Activated B cell treated with CpG ODN at 0.5 μM for 24 hours (primary cell): ENCODE measurements at places on chromosomes 13 and 19. TPM values are rescaled to one million over a fixed set of nuclear protein-coding genes. Genes with fewer than 3 reads are reported as not detected.

- H3K4me3 ChIP-seq, result no peak overlapping the region
- peaks cover 4% of the 10 kb centered on the region for H3K27me3 ChIP-seq
- no peaks in the 10 kb centered on the region for H3K4me1 ChIP-seq
- DNase-seq, result no peak
Observed at GRCh38 chr19:3006075-3006767, 22.9 kb downstream of the TLE2 start.

- peak overlapping the region; percentile 50 for H3K4me3 ChIP-seq
- no peaks in the 10 kb centered on the region for H3K36me3 ChIP-seq
- H3K27me3 ChIP-seq, result no peaks in the 10 kb centered on the region
- H3K4me1 ChIP-seq, result peaks cover 22% of the 10 kb centered on the region
Observed at GRCh38 chr19:16301999-16302694, 22.5 kb upstream of the KLF2 start.

The ZNF567 gene
- total RNA-seq, result 13.3 and 15.0 TPM in 2 replicates

DNA sequence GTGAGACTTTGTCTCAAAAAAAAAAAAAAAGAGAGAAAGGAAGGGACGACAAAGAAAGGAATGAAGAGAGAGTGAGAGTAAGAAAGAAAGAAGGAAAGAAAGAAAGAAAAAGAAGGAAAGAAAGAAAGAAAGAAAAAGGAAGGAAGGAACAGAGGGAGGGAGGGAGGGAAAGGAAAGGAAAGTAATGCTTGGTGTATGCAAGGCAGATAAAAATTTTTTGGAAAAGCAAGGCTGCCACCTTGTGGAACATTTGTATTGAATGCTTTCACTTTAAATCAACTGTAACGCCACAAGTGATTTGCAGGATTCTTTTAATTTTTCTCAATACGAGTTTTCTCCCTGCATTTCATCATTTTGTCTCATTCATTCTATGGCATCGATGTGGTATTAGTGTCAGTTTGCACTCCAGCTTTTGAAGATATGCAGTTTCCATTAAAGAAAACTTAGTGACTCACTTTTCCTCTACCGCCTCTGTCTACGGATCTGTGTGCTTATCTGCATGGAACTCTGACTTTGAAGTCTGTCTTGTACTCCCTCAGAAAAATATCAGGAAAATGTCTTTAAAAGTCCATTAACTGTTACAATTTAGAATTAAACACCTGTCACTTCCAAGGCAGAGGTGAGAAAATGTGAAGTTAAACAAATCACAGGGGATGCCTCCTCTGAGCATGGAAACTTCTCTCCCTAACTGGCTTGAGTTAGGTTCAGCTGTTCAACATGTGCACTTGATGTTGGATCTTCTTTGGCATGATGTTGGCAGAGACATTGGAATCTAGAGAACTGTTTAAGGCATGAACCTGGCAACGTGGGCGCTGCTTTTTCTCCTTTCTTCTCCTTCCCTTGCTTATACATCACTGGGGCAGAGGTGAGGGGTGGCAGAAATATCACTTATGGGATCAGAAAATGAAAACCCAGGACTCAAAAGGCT is 20.0 kb upstream of the ZDHHC20 start:
- no peak for DNase-seq
- no peak overlapping the region for H3K27ac ChIP-seq
- no peaks in the 10 kb centered on the region for H3K27me3 ChIP-seq
- no peak overlapping the region for H3K4me3 ChIP-seq

DNA sequence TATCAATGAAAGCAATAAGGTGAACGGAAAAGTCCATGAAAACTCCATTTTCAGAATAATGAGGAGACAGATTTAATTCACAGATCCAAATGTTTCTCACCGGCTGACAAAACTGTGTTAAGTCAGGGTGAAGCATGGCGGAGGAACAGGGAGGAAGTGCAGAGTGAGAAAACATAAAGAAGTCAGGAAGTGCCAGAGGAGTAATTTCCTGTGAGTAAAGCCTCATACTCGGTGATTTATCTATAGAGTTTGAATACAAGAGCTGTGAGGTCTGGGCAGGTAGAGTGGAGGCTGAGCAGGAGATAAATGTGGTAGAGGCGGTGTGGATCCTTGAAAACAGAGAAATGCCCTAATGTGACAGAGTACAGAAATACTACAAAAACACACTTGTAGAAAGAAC is 11.4 kb downstream of the CARD8 start:
- H3K4me3 ChIP-seq, result peak overlapping the region; percentile 66
- H3K27ac ChIP-seq, result peak overlapping the region; percentile 91
- H3K27me3 ChIP-seq, result no peaks in the 10 kb centered on the region
- peaks cover 63% of the 10 kb centered on the region for H3K36me3 ChIP-seq
- DNase-seq, result no peak
- H3K4me1 ChIP-seq, result peaks cover 50% of the 10 kb centered on the region

DNA sequence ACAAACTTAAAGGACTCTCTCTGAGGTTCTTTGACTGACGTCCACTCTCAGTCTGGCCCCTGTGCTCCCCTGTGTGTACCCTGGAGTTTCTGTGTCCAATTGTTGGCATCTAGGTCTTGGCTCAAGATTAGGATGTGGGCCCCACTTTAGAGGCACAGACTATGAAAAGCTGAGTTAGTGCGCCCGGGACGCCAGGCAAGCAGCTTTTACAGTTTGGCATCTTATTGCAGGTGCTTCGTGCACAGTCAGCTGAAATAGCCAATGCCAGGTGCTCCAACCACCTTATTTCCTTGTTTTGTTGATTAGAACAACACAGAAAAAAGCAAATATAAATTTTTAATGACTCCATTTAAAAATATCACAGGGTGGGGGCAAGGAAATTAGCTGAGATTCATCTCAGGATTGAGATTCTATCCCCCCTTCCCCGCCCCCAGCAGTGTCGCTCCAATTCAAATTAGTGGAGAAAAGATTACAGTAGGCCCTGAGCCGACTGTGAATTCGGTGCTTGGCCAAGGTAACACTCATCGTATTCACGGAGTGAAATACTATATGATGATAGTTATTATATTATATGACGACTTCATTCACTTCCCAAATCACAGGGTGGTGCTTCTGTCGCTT is 4.3 kb downstream of the SOX1 start:
- no peak overlapping the region for H3K4me3 ChIP-seq
- H3K36me3 ChIP-seq, result no peaks in the 10 kb centered on the region
- no peak for DNase-seq
- H3K27ac ChIP-seq, result no peak overlapping the region
- H3K27me3 ChIP-seq, result peaks cover 51% of the 10 kb centered on the region

GRCh38 chr13:83710133-83710515 is 172.2 kb downstream of the SLITRK1 start:
- no peak for DNase-seq
- H3K36me3 ChIP-seq, result no peaks in the 10 kb centered on the region
- no peak overlapping the region for H3K4me3 ChIP-seq
- H3K27me3 ChIP-seq, result no peaks in the 10 kb centered on the region

The ZNF714 gene
- 11.1 and 12.5 TPM in 2 replicates for total RNA-seq

DNA sequence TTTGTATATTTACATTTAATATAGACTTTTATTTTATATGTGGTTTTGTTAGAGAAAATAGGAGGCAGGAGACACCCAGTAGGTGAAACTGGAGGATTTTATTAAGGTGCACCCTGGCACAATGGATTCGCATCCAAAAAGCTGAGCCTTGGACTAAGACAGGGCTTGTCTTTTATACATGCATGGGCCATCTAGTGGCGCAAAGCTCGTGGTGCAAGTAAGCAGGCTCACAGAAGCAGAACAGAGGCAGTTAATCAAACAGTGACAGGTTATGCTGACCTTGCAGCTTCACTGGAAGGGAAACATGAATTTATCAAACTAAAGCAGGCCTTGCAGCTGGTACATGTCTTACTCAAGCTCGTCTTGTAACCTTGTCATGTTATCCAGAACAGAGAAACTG is 58.8 kb upstream of the ZNF681 start:
- H3K27me3 ChIP-seq, result no peaks in the 10 kb centered on the region
- H3K4me3 ChIP-seq, result no peak overlapping the region
- no peaks in the 10 kb centered on the region for H3K4me1 ChIP-seq
- no peak overlapping the region for H3K27ac ChIP-seq
- H3K36me3 ChIP-seq, result no peaks in the 10 kb centered on the region
- no peak for DNase-seq

DNA sequence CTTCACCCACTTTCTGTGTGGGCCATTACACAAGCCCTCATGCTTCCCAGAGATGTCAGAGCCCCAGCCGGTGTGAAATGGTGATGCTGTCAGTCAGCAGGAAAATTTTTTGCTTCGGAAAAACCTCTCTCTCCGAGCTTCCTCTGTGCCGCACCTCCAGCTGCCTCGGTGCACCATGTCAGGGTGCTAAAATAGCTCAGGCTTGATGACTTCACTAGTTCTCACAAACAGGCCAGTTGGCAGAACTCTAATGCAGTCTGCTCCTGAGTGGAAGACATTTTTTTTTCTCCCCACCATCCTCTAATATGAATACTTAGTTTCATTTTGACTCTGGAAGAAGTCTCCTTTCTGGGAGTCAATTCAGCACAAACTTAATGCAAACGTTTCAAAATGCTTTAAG is 71.3 kb downstream of the KLF12 start:
- H3K27me3 ChIP-seq, result no peaks in the 10 kb centered on the region
- peak overlapping the region; percentile 88 for H3K27ac ChIP-seq
- DNase-seq, result no peak
- H3K36me3 ChIP-seq, result peaks cover 8% of the 10 kb centered on the region

DNA sequence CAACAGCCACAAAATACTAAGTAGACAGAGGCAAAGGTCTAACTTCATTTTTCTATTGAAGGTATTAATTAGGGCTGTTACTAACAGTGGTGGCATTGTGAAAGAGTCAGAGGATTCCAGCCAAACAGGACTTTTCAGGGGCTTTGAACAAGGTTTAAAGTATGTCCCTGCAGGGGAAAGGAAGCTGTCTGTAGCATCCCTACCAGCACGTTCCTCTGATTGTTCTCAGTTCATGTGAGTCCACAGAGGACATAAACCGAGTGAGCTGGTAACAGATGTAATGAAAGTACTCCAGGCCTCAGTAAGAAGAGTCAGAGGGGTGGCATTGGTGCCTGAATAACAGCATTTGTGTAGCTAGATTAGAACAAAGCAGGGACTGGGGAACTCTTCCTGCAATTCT is 15.3 kb upstream of the SPATA13 start:
- H3K4me1 ChIP-seq, result no peaks in the 10 kb centered on the region
- H3K4me3 ChIP-seq, result no peak overlapping the region
- no peak overlapping the region for H3K27ac ChIP-seq
- DNase-seq, result no peak
- H3K36me3 ChIP-seq, result no peaks in the 10 kb centered on the region

The CCNE1 gene
- 3.4 and 4.1 TPM in 2 replicates for total RNA-seq

The BAX gene
- total RNA-seq, result 111 and 129 TPM in 2 replicates

The ZNF426 gene
- total RNA-seq, result 18.8 and 22.7 TPM in 2 replicates

The ZNF20 gene
- 4.2 and 8.5 TPM in 2 replicates for total RNA-seq

GRCh38 chr13:28485996-28486543 is 8.9 kb downstream of the FLT1 start:
- H3K27ac ChIP-seq, result no peak overlapping the region
- H3K36me3 ChIP-seq, result no peaks in the 10 kb centered on the region
- peaks cover 2% of the 10 kb centered on the region for H3K4me1 ChIP-seq
- H3K4me3 ChIP-seq, result no peak overlapping the region
- H3K27me3 ChIP-seq, result peaks cover 25% of the 10 kb centered on the region

DNA sequence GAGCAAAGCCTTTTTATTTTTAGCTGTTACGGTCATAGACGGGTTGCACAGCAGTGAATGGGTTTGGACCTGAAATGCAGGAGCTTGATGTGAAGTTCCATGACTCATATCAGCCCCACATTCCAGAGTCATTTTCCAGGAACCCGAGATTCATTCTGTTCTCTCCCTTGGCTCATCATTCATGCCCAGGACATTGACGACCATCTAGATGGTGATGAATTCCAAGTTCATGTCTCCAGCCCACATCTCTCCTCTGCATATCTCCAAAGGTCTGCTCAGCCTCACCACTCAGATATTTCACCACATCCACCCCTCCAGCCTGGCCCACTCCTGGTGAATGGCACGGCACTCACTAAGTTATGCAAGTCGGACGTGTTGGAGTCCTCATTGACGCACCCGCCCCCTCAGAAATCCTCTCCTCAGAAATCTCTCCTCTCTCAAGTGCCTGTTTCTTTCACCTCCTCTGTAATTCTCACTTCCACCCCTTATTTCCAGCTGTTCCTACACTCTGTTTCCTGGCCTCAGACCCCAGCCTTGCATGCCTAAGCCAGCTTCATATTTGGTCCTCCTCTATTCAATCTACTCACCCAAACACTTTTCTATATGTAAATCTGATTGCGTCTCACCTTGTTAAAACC is 83.1 kb downstream of the ALOX5AP start:
- peaks cover 3% of the 10 kb centered on the region for H3K4me1 ChIP-seq
- H3K27ac ChIP-seq, result no peak overlapping the region
- H3K36me3 ChIP-seq, result no peaks in the 10 kb centered on the region
- no peak for DNase-seq

The CPB2 gene
- not detected in 2 replicates for total RNA-seq

DNA sequence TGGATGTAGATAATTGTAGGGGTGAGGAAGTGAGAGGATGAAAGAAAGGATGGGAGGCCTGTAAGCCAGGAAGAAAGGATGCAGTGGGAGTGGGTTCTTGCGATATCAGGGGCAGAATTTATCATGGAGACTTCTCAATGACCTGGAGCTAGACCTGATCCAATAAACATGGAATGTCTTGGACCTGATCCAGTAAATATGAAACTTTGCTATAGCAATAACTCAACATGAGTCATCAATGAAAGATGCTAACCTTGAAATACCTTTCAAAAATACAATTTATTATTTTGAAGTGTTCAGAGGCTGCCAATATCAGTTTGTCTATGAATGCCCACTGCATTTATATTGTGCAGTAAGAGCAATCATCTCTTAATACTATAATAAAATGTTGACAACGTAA is 279.5 kb downstream of the POU4F1 start:
- DNase-seq, result no peak
- no peaks in the 10 kb centered on the region for H3K4me1 ChIP-seq
- H3K27me3 ChIP-seq, result no peaks in the 10 kb centered on the region
- H3K4me3 ChIP-seq, result no peak overlapping the region

DNA sequence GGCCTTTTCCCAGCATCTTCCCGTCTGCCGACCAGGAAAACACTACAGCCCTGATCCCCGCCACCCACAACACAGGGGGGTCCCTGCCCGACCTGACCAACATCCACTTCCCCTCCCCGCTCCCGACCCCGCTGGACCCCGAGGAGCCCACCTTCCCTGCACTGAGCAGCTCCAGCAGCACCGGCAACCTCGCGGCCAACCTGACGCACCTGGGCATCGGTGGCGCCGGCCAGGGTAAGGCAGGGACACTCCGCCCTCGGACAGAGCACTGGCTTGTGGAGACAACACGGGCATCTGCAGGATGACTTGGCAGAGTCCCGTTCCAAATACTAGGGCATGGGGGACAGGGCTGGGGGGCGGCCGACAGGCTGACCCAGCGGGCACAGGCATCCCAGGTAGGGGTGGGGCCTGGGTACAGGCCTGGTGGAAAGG is 31.1 kb downstream of the COMP start:
- DNase-seq, result no peak
- no peak overlapping the region for H3K27ac ChIP-seq
- H3K4me1 ChIP-seq, result peaks cover 6% of the 10 kb centered on the region
- H3K36me3 ChIP-seq, result peaks cover 4% of the 10 kb centered on the region
- no peaks in the 10 kb centered on the region for H3K27me3 ChIP-seq
- no peak overlapping the region for H3K4me3 ChIP-seq

DNA sequence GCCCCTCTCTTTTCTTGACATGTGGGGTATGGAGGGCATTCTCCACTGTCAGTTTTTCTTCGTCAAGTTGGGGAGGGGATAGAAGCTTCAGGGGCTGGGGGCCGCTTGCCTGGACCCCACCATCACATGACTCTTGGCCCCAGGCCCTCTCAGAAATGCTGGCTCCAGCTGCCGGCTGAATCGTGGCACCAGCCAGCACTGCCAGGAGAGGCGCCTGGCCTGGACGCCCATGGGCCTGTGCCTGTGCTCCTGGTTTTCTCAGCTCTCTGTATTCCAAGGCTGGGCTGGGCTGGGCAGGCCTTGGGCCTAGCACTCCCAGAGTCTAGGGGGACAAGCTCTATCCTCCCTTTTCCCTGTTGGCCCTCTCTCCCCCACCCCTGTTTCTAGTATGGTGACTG is 38.6 kb downstream of the LYL1 start:
- peaks cover 14% of the 10 kb centered on the region for H3K27me3 ChIP-seq
- H3K4me1 ChIP-seq, result peaks cover 5% of the 10 kb centered on the region
- H3K27ac ChIP-seq, result no peak overlapping the region
- no peak for DNase-seq
